Central memory CD8-positive, alpha-beta T cell (primary cell): ENCODE measurements at places on chromosomes 4 and X.
A peak's percentile ranks its signal among the peaks of the same experiment; 100 is the strongest.

GRCh38 chr4:98630737-98631454 is 27.5 kb downstream of the TSPAN5 start:
- H3K27ac ChIP-seq, result no peak overlapping the region
- no peaks in the 10 kb centered on the region for H3K27me3 ChIP-seq
- peaks cover 61% of the 10 kb centered on the region for H3K4me1 ChIP-seq
- H3K4me3 ChIP-seq, result no peak overlapping the region
- peaks cover 1% of the 10 kb centered on the region for H3K36me3 ChIP-seq
- DNase-seq, result no peak

DNA sequence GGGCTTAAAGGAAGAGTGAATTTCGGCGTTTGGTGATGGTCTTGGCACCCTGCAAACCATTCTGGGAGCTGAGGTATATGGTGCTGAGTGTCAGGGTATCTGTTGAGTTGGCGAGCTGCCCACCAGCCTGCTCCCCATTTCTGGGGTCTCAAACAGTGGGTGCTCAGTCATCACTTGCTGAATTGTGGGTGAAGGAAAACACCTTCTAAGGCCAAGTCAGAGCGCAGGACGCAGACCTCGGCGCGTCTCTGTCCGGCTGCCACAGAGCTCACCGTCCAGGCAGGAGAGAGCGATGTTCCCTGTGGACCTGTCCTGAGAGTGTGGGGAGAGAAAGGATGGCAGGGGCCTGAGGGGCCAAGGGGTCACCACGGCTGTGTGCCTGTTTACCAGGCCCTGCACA is 111.2 kb downstream of the SORCS2 start:
- peaks cover 69% of the 10 kb centered on the region for H3K27me3 ChIP-seq
- no peaks in the 10 kb centered on the region for H3K36me3 ChIP-seq
- no peak overlapping the region for H3K27ac ChIP-seq
- peaks cover 7% of the 10 kb centered on the region for H3K4me1 ChIP-seq
- no peak for DNase-seq

GRCh38 chr4:31328932-31329331 is 608.8 kb downstream of the PCDH7 start:
- DNase-seq, result no peak
- no peak overlapping the region for H3K4me3 ChIP-seq
- H3K27me3 ChIP-seq, result no peaks in the 10 kb centered on the region
- no peaks in the 10 kb centered on the region for H3K4me1 ChIP-seq

- no peaks in the 10 kb centered on the region for H3K27me3 ChIP-seq
- H3K27ac ChIP-seq, result no peak overlapping the region
- no peak for DNase-seq
- no peaks in the 10 kb centered on the region for H3K4me1 ChIP-seq
- H3K4me3 ChIP-seq, result no peak overlapping the region
- H3K36me3 ChIP-seq, result peaks cover 2% of the 10 kb centered on the region
These were observed 15.6 kb upstream of the ADH5 start for GRCh38 chr4:99104153-99104552.

GRCh38 chrX:10138726-10139125 is 18.0 kb upstream of the CLCN4 start:
- no peaks in the 10 kb centered on the region for H3K27me3 ChIP-seq
- DNase-seq, result no peak
- no peaks in the 10 kb centered on the region for H3K4me1 ChIP-seq
- no peak overlapping the region for H3K4me3 ChIP-seq
- no peak overlapping the region for H3K27ac ChIP-seq

- peaks cover 20% of the 10 kb centered on the region for H3K4me1 ChIP-seq
- peak overlapping the region; percentile 69 for H3K27ac ChIP-seq
- no peak for DNase-seq
- peaks cover 45% of the 10 kb centered on the region for H3K36me3 ChIP-seq
- H3K4me3 ChIP-seq, result no peak overlapping the region
These were observed 17.6 kb downstream of the OFD1 start for GRCh38 chrX:13752141-13752540.

DNA sequence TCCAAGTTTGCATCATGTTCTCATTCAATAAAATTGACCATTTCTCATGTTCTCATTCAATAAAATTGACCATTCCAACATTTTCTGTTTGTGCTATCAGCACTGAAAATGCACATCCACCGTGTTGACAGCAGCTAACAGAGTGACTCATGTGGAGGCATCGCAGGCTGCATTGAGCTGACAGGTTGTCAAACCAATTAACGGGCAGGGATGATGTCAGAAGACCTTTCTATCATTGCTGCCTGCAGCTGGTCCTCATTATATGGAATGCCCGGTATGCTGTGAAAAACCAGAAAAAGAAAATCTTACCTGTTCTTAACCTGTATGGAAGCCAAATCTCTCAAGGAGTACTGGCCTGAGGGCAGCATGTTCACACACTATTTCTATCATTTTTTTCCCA is 202.0 kb downstream of the SMIM20 start:
- no peak overlapping the region for H3K4me3 ChIP-seq
- peaks cover 30% of the 10 kb centered on the region for H3K27me3 ChIP-seq
- H3K4me1 ChIP-seq, result no peaks in the 10 kb centered on the region
- no peak for DNase-seq
- H3K36me3 ChIP-seq, result no peaks in the 10 kb centered on the region

DNA sequence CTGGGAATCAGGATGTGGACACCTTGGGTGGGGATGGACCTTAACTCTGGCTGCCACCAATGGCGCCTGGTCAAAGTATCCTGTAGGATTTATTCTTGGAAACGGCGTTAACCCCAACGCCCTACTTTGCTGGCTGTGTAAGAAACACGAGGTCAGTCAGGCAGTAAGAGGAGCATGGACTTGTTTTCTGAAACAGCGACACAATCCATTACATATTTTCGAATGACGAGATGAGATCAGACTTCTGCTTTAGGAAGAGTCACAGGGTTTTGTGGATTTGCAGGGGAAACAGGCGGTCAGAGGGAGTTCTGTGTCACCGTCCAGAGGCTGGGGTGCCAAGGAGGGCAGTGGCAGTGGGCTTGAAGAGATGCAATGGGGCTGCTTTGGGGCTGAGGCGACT is 92.2 kb downstream of the TBL1X start:
- no peaks in the 10 kb centered on the region for H3K36me3 ChIP-seq
- H3K4me3 ChIP-seq, result no peak overlapping the region
- peaks cover 15% of the 10 kb centered on the region for H3K4me1 ChIP-seq
- peak overlapping the region; percentile 1 for H3K27ac ChIP-seq

- H3K4me1 ChIP-seq, result no peaks in the 10 kb centered on the region
- no peak for DNase-seq
- H3K27ac ChIP-seq, result no peak overlapping the region
- peak overlapping the region; percentile 49 for H3K4me3 ChIP-seq
These were observed 28.4 kb downstream of the HAND2 start for GRCh38 chr4:173501592-173502150.

GRCh38 chrX:42434458-42435166 is 343.4 kb downstream of the PPP1R2C start:
- H3K27ac ChIP-seq, result no peak overlapping the region
- no peak for DNase-seq
- no peak overlapping the region for H3K4me3 ChIP-seq

DNA sequence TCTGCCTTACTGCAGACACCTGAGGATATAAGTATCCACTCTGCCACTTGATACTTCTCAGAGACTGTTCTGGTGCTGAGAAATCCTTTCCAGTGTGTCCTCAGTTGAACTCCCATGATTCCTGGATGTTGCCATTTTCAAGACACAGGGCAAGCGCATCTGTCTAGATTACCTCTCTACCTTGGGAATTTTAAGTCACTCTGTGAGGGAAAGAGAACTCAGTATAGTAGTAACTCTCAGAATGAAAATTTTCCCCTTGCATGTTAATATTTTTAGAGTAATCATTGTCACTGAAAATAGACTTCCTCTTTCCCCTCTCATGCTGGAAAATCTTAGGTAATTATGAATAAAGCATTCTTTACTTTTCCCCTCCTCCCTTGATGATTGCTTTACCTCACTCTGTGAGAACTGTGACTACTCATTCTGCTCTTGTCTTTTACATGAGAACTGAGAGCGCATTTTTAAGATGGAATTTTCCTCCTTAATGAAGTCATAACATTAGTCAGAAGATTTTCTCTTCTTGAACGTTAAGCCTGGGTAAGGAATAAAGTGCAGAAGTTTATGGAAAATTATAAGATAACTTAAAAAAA is 45.0 kb downstream of the TET2 start:
- DNase-seq, result no peak
- peaks cover 54% of the 10 kb centered on the region for H3K4me1 ChIP-seq
- peaks cover 2% of the 10 kb centered on the region for H3K36me3 ChIP-seq
- no peak overlapping the region for H3K4me3 ChIP-seq
- no peak overlapping the region for H3K27ac ChIP-seq
